Memory B cell (primary cell): ENCODE measurements at places on chromosomes 6 and 20.
A peak's percentile ranks its signal among the peaks of the same experiment; 100 is the strongest.

GRCh38 chr6:134247231-134247833 lies 70.6 kb downstream of the SGK1 start:
- peaks cover 30% of the 10 kb centered on the region for H3K4me1 ChIP-seq
- peak overlapping the region; percentile 2 for H3K4me3 ChIP-seq
- no peaks in the 10 kb centered on the region for H3K36me3 ChIP-seq
- H3K27ac ChIP-seq, result peak overlapping the region; percentile 98

- no peak overlapping the region for H3K4me3 ChIP-seq
- H3K4me1 ChIP-seq, result peaks cover 13% of the 10 kb centered on the region
- H3K27ac ChIP-seq, result no peak overlapping the region
- peaks cover 2% of the 10 kb centered on the region for H3K27me3 ChIP-seq
These were observed 61.6 kb downstream of the MDGA1 start for GRCh38 chr6:37636116-37636515.

DNA sequence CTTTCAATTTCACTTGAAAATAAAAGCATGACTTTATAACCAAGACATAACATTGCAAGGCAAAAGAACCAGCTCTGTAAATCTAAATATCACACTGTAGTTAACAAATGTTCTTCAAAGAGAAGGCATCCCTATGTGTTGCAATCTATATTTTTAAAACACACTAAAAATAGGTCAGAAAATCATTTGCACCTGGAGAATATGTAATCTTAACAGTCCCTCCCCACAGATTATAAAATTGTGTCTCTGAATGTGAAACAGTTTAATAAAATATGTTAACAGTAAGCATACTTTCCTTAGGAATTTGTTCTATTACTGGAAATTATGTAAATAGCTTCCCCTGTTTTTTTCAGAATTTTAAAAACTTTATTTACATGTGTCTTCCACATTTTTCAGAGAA lies 351.9 kb downstream of the COL12A1 start:
- H3K36me3 ChIP-seq, result no peaks in the 10 kb centered on the region
- H3K27ac ChIP-seq, result no peak overlapping the region
- no peaks in the 10 kb centered on the region for H3K27me3 ChIP-seq

- no peaks in the 10 kb centered on the region for H3K4me1 ChIP-seq
- no peak for DNase-seq
- H3K27ac ChIP-seq, result no peak overlapping the region
- peaks cover 1% of the 10 kb centered on the region for H3K36me3 ChIP-seq
These were observed 382.9 kb downstream of the QKI start for GRCh38 chr6:163797296-163797845.

- no peak overlapping the region for H3K4me3 ChIP-seq
- no peaks in the 10 kb centered on the region for H3K27me3 ChIP-seq
- H3K36me3 ChIP-seq, result no peaks in the 10 kb centered on the region
- DNase-seq, result no peak
These were observed 393 bp upstream of the FABP7 start for GRCh38 chr6:122778985-122779661.

- H3K27me3 ChIP-seq, result no peaks in the 10 kb centered on the region
- H3K4me1 ChIP-seq, result peaks cover 4% of the 10 kb centered on the region
- H3K27ac ChIP-seq, result no peak overlapping the region
These were observed 140.4 kb upstream of the TAB2 start for GRCh38 chr6:149176971-149177667.

- H3K27ac ChIP-seq, result no peak overlapping the region
- H3K36me3 ChIP-seq, result no peaks in the 10 kb centered on the region
These were observed 113.5 kb downstream of the SAMD5 start for GRCh38 chr6:147621961-147622360.

- DNase-seq, result no peak
- no peak overlapping the region for H3K27ac ChIP-seq
- peaks cover 6% of the 10 kb centered on the region for H3K27me3 ChIP-seq
- no peaks in the 10 kb centered on the region for H3K36me3 ChIP-seq
These were observed 124.0 kb downstream of the OGFRL1 start for GRCh38 chr6:71412559-71413140.

DNA sequence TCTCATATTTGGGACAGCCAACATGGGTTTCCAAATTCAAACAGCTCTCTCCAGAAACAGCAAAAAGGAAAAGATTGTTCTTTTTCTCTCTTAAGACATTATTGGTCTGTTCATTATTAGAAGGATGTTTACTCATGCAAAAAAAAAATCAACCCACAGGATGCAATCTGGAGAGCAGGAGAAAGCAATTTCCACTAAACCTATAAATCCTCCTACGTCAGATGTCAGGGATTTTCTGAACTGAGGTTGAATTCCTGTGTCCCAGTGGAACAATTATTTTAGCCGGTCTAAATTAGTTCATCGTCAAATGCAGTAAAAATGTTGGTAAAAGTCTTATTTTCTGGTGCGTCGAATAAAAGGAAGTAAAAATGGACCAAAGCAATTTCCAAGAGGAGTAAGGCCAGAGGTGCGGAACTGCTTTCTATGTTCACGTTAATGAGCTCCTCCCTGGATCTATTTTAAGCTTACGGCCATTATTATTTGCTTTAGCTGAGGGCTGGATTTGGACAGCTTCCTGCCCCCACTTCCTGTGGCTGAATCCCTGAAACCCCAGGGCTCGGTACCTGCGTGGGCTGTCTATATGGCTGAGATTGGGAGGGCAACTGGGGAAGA lies at the start of gene GABRR1:
TSS of gene GABRR1 (minus strand) at position 60 of the 612 bp plus-strand sequence. CDS start at position 24, 36 bp downstream.
- no peak within 1 kb of the TSS for H3K27ac ChIP-seq
- H3K36me3 ChIP-seq, result no peaks in the 10 kb centered on the region
- no peaks in the 10 kb centered on the region for H3K27me3 ChIP-seq
- H3K4me1 ChIP-seq, result no peaks in the 10 kb centered on the region

DNA sequence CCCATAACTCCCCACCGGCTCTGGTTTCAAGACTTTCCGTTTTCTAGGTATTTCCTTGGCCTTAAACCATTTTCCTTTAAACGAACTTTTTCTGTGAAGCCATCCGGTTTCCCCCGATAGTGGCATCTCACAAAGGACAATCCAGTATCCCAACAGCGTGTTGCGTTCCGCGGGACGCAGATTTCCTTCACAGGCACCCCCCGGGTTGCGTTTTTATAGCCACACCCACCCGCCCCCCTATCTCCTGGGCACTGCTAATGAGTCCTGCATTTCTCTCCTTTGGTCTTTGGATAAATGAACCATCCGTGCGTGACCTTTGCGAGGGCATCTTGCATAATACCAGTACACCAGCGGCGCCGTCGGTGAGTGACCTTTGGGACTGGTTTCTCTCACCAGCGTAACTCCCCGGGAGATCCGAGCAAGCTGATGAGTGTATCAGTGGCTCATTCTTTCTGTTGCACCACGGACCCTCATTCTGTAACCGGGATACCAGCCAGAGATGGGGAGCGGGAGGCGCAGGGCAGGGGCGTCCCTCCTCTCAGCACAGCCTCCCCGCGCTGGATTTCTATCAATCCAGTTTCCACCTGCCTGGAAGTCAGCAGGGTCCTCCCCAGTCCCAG lies 586 bp upstream of the NQO2 start:
- no peaks in the 10 kb centered on the region for H3K36me3 ChIP-seq
- DNase-seq, result no peak
- peak overlapping the region; percentile 88 for H3K4me3 ChIP-seq
- H3K27me3 ChIP-seq, result no peaks in the 10 kb centered on the region
- peaks cover 23% of the 10 kb centered on the region for H3K4me1 ChIP-seq
- peak overlapping the region; percentile 45 for H3K27ac ChIP-seq

DNA sequence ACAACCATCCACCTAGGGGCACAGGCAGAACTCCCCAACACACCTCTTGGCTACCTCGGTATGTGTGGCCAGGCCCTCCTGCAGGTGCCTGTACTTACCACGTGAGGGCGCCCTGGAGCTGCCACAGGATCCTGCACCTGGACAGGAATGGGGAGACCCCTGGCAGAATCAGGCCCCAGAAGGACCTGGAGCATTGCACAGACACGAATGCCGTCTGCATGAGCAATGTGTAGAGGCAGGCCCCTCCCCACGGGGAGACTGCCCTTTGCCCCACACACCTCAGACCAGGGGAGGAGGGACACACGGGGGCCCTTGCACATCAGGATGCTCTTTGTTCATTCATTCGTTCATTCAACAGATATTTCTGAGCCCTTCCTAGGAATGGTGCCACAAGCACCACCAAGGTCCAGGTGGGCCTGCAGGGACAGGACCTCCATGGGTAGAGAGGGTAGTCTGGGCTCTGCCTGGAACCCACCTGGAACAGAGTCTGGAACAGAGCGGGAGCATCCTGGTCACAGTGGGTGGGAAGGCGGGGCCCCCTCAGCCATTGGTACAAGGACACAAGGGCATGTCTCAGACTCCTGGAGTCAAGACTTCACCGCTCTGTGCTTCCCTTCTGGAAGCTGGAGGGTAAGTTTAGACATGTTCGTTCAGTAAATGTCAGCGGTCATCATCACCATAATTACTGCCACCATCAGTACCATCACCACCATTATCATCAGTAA lies 32.3 kb downstream of the YTHDF1 start:
- H3K27me3 ChIP-seq, result peaks cover 21% of the 10 kb centered on the region
- peaks cover 6% of the 10 kb centered on the region for H3K4me1 ChIP-seq
- H3K4me3 ChIP-seq, result no peak overlapping the region
- DNase-seq, result peak; percentile 56
- H3K27ac ChIP-seq, result no peak overlapping the region
- no peaks in the 10 kb centered on the region for H3K36me3 ChIP-seq

DNA sequence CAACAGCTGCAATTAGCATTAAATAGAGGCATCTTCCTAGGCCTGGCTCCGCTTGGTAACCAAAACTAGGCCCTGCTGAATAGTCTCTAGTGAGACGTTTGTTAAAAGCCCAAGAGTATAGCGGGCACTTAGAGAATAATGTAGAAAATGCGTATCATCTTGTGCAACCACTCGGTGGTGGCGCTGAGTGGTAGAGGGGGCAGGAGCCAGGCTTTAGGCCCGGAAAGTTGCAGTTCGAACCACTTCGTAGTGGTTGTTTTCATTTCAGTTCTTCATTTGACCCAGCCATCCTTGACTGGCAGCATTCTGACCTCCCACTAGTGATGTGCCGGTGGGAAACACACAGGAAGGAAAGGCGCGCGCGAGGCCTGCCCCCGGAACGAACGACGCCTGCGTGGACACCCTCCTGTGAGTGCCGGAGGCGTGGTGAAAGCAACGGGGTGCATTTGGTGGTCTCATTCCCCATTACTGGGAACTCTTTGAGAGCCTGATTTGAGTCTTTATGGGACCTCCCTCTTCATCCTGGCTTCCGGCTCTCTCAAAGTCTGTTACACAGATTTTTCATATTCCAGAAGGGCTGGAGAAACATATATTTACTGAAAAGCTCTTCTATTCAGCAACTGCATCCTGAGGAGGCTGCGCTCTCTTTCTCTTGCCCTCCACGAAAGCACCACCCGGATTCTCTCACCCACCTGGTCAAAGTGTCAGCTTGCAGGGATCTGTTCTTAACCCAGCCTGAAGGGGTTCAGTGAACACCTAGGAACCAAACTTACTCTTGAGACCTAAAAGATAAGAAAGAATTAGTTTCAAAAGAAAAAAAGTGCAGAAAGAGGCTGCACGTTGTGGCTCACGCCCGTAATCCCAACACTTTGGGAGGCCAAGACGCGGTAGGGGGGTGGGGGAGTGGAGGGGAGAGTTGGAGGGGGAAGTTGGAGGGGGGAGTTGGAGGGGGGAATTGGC lies 18.2 kb downstream of the GPX5 start:
- H3K27ac ChIP-seq, result no peak overlapping the region
- peak overlapping the region; percentile 57 for H3K4me3 ChIP-seq
- DNase-seq, result no peak
- peaks cover 8% of the 10 kb centered on the region for H3K4me1 ChIP-seq
- H3K36me3 ChIP-seq, result peaks cover 3% of the 10 kb centered on the region

GRCh38 chr6:38676974-38677544 lies 25.9 kb downstream of the GLO1 start:
- peaks cover 27% of the 10 kb centered on the region for H3K4me1 ChIP-seq
- peak overlapping the region; percentile 7 for H3K4me3 ChIP-seq
- H3K36me3 ChIP-seq, result peaks cover 29% of the 10 kb centered on the region
- H3K27ac ChIP-seq, result peak overlapping the region; percentile 65
- H3K27me3 ChIP-seq, result no peaks in the 10 kb centered on the region

- DNase-seq, result no peak
- no peak overlapping the region for H3K27ac ChIP-seq
- H3K4me3 ChIP-seq, result no peak overlapping the region
- H3K36me3 ChIP-seq, result peaks cover 31% of the 10 kb centered on the region
These were observed 24.2 kb downstream of the NEDD9 start for GRCh38 chr6:11208267-11208666.

GRCh38 chr20:53698371-53698978 lies 104.8 kb upstream of the ZNF217 start:
- H3K4me1 ChIP-seq, result peaks cover 7% of the 10 kb centered on the region
- no peaks in the 10 kb centered on the region for H3K36me3 ChIP-seq
- H3K27me3 ChIP-seq, result no peaks in the 10 kb centered on the region
- H3K27ac ChIP-seq, result no peak overlapping the region
- H3K4me3 ChIP-seq, result no peak overlapping the region

DNA sequence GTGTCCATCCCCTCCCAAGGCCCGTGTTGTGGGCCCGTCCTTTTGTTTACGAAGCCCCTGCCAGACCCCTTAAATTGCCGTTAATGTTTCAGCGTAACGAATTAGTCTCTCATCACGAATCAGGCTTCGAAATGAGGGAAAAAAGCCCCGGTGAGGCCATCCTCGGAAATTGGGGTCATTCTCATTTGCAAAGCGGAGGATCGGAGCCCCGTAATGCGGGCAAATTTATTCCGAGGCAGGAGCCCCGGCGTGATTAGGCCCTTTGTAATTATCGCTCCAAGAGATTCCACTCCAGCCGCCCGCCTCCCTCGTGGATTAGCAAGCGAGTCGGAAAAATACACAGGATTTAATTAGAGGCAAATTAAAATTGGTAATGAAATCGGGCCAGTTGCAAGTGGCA lies 44.9 kb upstream of the MDFI start:
- peaks cover 11% of the 10 kb centered on the region for H3K36me3 ChIP-seq
- no peaks in the 10 kb centered on the region for H3K27me3 ChIP-seq
- DNase-seq, result no peak
- H3K4me1 ChIP-seq, result peaks cover 2% of the 10 kb centered on the region
